ENCODE measurements at places on chromosomes 6 and 20.

- no peak for DNase-seq
Observed at GRCh38 chr6:15892369-15892768, 229.5 kb upstream of the DTNBP1 start.

- peak; percentile 64 for DNase-seq
Observed at GRCh38 chr6:28258877-28259777, at the start of gene NKAPL. NKAPL (plus strand) TSS chr6:28259297; CDS start chr6:28259372, 75 bp downstream.

GRCh38 chr6:94269256-94269655, 849.9 kb upstream of the EPHA7 start:
- peak; percentile 10 for DNase-seq

GRCh38 chr6:15493437-15494168, 169.2 kb downstream of the DTNBP1 start:
- DNase-seq = peak; percentile 35

GRCh38 chr6:22956029-22956681, 386.8 kb downstream of the HDGFL1 start:
- DNase-seq = peak; percentile 19

- no peak for DNase-seq
Observed at GRCh38 chr6:11040134-11040533, 4.0 kb downstream of the ELOVL2 start.

- DNase-seq = no peak
Observed at GRCh38 chr6:123127807-123128206, 131.8 kb downstream of the CLVS2 start.

DNA sequence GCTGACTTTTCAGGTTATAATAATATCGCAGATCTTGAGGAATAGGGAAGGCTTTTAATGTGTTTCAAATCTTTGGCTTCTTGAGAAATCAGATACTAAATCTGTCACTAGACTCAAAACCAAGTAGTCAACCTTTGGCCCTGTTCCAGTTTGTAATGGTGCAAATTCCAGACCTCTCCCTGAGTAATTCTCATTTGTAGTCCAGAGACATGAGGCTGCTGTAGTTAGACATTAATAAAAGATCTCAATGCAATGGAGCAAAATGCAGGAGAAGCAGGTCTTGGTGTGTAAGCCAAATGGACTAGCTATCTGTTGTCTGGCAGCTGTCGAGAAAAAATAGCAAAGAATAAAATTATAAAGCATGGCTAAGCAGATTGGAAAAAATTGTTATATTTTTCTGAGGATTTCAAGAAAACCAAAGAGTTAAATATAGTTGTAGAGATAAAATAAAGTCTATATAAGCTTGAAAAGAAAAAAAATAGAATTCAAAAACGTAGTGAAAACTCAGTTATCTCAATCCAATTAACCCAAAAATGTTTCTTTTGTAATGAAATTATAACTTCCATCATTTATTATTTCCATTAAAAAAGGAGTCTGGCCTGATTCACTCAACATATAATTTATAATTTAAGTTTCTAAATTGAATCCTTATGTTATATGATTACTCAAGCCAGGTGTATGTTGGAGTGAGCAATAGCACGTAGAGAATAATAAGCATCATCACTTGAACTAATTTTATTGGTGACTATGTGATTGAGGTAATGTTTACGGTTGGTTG, 161.5 kb upstream of the ADGRB3 start:
- DNase-seq = no peak

- DNase-seq = peak; percentile 69
Observed at GRCh38 chr20:23293689-23294088, 56.9 kb upstream of the NXT1 start.

DNA sequence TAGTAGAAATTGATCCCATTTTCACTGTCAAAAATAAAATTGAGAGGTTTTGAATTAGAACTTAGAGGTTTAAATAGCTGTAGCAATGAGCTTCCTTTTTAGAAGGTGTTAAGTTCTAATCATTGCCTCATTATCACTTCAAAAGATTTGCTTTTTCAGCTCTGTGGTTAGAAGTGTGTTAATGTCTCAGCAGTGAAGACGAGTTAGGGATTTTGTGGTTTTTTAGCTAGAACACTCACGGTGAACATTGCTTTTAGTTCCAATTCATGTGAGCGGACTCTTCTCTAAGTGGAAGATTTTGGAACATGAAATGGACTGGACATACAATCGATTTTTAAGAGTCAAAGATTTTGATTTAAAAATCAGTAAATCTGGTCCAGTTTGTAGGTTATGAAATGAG, 12.7 kb upstream of the IFNGR1 start:
- DNase-seq = no peak

DNA sequence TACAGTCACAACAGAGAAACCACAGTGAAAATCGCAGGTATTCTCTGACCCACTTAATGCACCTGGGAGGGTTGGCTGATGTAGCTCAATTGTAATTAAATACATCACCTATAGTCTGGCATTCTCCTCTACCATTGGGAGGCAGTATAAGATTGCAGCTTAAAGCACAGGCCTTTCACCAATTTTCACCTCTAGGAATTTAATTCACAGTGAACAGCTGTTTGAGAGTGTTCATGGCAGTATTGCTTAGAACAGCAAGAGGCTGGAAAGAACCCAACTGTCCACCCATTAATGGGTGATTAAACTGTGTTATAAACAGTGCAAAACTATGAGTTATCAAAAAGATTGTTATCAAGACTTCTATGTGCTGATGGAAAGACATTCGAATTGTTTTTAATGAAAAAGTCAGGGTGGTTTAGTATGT, 2.0 kb downstream of the EDEM2 start:
- peak; percentile 95 for DNase-seq

DNA sequence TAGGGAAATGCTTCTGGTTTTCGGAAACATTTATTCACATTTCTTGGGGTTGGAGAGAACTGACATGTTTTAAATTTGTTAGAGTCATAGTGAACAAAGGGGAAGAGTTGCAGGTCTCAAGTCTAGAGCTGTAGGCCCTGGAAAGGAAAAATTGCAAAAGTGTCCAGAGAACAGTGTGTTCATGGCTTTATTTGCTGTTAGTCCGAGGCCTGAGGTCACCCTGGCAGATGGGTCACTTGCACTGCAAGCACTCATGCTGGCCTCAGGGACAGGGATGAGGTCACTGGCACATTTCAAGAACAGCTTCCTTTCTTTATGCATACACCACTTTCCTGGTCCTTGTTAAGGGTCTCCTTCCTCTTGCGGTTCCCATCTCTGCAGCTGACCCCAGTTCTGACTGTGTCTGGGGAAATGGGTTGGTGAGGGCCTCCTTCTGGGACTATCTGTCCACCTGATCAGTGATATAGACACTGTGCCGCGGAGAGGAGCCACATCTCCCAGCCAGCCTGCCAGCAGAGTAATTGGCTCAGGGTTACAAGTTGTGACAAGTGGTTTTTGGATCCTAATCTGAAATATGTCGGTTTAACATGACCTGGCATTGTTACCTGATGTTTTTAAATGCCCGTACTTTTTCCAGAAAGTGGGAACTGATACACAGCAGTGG, 194.0 kb downstream of the EYA4 start:
- peak; percentile 20 for DNase-seq

GRCh38 chr20:64067733-64068307, 4.8 kb downstream of the TCEA2 start:
- no peak for DNase-seq

GRCh38 chr6:38138374-38138773, 318.8 kb downstream of the ZFAND3 start:
- no peak for DNase-seq

DNA sequence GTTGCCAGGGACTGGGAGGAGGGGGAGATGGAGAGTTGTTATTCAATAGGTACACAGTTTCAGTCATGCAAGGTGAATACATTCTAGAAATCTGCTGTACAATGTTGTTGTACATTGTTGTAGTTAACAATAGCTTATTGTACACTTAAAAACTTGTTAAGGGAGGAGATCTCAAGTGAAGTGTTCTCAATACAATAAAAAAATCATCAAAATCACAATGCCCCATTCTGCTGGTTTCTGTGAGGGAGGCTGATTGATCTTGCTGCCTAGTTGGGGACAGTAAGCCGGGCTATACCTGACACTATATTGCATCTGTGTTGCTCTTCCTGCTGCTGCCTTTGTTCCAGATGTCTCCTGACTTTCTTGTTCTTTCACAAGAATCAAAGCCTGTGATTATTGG, 232.1 kb downstream of the LRFN2 start:
- DNase-seq = no peak

GRCh38 chr6:81822568-81822967, 70.1 kb upstream of the TENT5A start:
- no peak for DNase-seq

GRCh38 chr6:87289571-87289970, 32.8 kb upstream of the SMIM8 start:
- DNase-seq = no peak

DNA sequence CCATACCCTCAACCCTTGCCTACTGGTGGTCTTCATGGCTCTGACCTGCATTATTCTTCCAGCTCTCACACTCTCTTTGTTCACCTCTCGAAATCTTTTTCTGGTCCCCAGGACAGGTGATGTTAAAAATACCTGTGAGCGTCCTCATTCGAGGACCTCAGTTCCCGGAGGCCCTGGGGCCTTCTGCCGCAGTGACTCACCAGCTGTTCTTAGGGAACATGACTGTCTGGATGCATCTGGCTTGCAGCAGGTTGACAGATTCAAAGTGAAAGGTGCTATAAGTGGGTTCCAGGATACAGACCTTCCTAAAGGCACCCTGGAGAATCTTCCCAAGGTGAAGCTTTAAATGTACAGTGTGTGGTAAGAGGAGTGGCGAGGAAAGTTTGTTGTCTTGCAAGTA, 210.4 kb upstream of the KCNG1 start:
- DNase-seq = no peak

DNA sequence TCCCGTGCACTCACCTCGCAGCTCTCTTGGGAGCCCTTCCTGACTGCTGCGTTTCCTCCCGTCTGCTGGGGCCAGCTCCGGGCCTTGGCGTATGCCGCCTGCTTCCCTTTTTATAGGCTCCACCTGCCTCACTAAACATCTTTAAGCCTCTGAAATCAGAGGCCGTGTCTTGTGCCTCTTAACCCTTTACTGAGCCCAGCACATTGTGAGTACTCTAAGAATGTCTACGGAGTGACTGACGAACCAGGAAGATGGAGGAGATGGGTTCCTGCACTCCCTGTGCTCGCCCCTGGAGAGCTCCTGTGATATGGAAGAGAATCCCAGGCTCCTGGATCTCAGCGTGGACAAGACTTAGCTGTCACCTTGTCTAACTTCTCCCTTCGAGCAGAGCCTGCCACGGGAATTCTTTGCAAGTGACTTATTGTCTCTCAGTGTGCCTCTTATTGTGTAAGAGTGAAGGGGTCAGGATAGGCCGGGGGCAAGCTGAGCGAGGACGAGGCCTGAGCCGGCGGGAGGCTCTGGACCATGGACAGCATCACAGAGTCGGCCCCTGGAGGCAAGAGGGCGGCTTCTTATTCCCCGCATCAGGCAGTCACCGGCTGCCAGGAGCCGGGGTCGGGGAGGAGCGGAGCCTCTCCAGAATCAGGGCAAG, 70.9 kb upstream of the CCDC167 start:
- DNase-seq = peak; percentile 57

GRCh38 chr6:26472549-26473290, 15.0 kb downstream of the BTN2A1 start:
- no peak for DNase-seq

GRCh38 chr6:38091613-38092012, 272.1 kb downstream of the ZFAND3 start:
- peak; percentile 33 for DNase-seq

DNA sequence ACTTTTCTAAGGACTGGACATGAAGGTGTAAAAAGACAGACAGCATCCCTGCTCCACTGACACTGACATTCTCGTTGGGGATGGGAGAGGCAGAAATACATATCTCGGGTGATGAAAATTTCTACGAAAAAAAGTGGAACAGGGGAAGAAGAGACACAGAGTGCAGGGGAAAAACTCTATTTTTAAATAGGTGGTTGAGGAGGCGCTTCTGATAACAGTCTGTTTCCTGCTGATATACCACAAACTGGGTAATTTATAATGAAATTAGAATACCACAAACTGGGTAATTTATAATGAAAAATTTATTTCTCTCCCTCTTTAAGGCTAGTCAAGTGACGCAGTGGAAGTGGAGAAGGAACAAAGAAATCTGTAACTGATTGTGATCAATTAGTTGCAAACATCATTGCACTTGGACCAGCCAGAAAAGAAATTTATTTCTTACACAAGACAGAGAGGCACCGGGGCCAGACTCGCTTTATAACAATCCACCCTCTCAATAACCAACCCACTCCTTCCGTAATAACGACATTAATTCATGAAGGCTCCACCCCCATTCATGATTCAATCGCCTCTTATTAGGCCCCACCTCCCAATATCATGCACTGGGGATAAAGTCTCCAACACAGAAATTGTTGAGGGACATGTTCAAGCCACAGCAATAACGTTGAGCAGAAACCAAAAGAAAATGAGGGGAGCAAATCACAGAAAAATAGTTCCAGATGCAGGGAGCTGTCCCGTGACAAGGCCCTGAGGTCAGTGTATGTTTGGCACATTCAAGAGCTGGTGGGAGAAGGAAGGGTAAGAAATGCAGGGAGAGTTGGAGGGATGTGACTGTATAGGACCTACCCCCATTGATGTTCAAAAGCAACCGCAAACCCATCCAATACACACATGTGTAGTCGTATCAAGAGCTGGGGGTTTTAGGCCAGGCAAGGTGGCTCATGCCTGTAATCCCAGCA, 6.6 kb upstream of the SRSF6 start:
- DNase-seq = no peak

GRCh38 chr6:167137081-167137480, 14.2 kb downstream of the CCR6 start:
- DNase-seq = no peak

- no peak for DNase-seq
Observed at GRCh38 chr6:161415302-161415855, 141.5 kb upstream of the AGPAT4 start.

DNA sequence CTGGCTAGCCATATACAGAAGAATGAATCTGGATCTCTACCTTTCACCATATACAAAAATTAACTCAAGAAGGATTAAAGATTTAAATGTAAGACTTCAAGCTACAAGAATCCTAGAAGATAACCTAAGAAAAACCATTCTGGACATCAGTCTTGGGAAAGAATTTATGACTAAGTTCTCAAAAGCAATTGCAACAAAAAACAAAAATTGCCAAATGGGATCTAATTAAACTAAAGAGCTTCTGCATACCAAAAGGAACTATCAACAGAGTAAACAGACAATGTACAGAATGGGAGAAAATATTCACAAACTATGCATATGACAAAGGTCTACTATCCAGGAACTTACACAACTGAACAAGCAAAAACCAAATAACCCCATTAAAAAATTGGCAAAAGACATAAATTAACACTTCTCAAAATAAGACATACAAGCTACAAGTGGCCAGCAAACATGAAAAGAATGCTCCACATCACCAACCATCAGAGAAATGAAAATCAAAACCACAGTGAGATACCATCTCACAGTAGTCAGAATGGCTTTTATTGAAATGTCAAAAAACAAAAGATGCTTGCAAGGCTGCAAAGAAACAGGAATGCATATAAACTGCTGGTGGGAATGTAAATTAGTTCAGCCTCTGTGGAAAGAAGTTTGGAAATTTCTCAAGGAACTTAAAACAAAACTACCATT, 66.8 kb upstream of the RSPO3 start:
- no peak for DNase-seq

- no peak for DNase-seq
Observed at GRCh38 chr6:137967689-137968454, 100.8 kb downstream of the TNFAIP3 start.

All from cerebellar cortex (tissue), 1 donor.